ENCODE measurements at places on chromosomes 13 and 19.

- DNase-seq, result no peak
Observed at GRCh38 chr19:46714444-46715106, 2.3 kb downstream of the PRKD2 start.

DNA sequence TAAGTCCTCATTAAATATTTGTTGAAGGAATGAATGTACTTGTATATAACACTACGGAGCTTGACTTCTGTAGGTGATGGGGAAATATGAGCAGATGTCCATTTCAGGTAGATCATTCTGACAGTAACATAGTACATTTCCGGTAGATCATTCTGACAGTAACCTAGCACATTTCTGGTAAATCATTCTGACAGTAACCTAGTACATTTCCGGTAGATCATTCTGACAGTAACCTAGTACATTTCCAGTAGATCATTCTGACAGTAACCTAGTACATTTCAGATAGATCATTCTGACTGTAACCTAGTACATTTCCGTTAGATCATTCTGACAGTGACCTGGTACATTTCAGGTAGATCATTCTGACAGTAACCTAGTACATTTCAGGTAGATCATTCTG lies 2.5 kb downstream of the PHF11 start:
- DNase-seq, result no peak

DNA sequence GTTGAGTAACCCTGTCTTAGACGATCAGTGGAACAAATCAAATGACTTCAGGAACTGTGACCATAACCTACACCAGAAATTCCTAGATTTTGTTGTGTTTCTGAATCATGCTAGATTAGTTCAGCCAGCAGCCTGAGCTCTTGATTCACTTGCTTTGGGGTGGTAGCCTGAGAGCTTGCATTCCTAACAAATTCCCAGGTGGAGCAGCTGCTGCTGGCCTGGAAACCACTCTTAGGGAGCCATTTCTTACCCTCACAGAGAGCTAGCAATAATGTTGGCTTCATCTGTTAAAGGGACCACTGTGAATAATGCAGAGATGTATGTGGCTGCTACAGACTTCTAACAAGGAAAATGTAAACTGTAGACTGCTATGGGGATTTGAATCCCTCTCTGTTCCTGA lies 388.1 kb upstream of the PRR20A start:
- no peak for DNase-seq

DNA sequence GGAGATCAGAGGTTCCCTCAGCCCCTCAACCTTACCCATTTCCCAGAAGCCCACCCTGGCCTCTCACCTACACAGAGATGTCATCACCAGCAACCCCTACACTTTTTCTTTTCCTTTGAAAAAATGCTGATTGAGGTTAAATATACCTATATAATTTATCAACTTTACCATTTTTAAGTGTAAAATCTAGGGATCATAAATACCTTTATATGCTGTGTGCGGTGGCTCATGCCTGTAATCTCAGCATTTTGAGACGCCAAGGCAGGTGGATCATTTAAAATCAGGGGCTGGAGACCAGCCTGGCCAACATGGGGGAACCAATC lies 3.1 kb downstream of the KIR2DL4 start:
- no peak for DNase-seq

DNA sequence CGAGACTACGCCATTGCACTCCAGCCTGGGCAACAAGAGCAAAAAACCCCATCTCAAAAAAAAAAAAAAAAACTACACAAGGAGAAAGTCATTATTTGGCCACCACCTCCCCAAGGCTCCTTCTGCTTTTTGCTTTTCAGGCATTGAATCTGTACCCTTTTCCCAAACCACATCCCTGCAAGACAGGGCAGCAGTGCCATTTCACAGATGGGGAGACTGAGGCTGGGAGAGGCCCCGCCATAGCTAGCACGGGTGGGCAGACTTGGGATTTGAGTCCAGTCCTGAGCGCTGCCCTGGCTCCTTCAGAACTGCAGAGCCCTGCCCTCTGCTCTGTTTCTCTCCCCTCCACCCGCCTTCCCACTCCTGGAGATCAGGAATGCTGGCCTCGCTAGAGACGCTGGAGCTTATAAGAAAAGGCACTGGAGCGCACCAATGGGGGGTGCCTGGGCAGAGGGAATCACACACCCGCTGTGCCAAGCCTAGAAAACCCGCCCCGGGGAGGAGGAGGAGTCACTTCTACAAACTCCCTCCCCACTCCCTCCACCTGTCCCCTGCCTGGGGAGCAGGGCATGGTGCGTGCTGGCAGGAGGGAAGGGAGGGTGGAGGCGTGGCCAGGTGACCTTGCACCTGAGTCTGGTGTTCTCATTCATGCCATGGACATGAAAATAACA lies 17.6 kb downstream of the TJP3 start:
- DNase-seq, result no peak

GRCh38 chr19:40592170-40592569 lies 9.0 kb upstream of the LTBP4 start:
- DNase-seq, result no peak

DNA sequence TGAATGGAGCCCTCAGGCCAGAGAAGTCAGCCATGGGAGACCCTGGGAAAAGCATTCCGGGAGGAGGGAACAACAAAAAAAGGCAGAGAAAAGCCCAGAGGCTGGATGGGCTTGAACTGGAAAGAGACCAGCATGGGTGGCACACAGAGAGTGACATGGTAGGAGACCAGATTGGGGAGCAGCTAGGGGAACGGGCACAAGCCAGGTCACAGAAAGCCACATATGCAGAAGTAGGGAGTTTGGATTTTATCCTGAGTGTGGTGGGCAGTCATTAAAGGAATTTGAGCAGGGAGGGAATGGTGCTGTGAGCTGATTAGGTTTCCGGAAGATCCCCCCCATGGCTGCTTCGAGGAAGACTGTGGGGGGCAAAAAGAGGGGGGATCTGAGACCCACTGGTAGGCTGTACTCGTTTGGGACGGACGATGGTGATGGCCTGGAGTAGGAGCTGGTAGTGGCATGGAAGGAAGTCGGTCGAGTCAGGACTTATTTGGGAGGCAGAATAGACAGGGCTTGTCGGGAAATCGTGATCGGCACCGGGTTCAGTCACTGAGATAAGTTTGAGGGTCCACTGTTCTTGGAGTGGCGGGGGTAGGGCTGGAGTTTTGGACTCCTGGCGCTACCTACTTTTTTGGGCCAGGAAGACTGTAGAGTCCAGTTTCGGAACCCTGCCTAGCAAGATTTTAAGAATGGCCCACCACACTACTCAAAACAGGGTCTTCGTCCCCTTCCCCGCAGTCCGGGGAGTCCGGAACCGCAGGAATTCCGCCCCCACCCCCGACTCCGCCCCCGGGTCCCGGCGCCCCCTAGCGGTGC lies 949 bp downstream of the SERTAD1 start:
- DNase-seq, result no peak

DNA sequence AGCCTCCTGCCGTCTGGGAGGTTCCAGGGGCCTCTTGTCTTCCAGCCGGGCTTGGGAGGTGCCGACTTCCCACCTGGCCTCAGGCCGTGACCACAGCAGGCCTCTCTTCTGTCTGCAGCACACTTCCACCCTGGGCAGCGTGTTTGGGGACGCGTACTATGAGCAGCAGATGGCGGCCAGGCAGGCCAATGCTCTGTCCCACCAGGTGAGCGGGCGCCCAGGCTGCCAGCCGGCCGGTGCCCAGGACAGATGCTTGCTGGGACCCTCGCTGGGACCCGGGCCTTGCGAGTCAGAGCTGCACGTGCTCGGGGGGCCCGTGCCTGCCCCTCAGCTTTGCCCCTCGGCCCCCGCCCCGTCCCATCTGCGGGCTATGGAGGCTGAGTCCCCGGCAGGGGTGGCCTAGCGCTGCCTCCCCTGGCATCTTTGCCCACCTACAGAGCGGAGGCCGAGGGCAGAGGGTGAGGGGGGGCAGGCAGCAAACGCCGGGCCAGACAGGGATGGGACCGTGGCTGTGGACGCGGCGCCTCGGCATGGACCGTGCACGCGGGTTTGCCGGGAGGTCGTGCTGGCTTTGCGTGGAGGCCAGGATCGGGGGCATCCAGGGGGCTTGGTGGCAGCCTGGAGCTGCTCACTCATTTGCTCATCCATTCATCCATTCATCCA lies 16.2 kb downstream of the COMP start:
- no peak for DNase-seq

GRCh38 chr19:1001538-1002166 lies 1.4 kb downstream of the GRIN3B start:
- DNase-seq, result peak; percentile 48

GRCh38 chr19:40797963-40798682 lies 868 bp upstream of the EGLN2 start:
- no peak for DNase-seq

DNA sequence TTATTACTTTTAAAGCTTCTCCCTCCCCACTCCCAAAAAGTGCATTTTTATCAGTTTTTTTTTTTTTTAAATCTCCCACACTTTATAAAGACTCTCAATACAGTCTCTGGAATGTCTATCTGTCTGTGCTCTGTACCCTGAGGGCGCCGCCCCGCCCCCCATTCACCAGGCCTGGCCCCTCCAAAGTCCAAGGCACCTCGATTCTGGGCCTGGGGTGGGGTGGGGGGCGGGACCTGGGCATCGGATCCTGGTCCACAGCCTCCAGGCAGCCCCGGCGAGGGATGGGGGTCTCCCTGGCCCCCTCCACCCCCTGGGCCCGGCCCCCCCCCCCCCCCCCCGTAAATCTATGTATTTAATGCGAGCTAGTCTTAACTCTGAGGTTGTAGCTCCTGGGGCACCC lies 23.3 kb downstream of the ZBTB7A start:
- no peak for DNase-seq

DNA sequence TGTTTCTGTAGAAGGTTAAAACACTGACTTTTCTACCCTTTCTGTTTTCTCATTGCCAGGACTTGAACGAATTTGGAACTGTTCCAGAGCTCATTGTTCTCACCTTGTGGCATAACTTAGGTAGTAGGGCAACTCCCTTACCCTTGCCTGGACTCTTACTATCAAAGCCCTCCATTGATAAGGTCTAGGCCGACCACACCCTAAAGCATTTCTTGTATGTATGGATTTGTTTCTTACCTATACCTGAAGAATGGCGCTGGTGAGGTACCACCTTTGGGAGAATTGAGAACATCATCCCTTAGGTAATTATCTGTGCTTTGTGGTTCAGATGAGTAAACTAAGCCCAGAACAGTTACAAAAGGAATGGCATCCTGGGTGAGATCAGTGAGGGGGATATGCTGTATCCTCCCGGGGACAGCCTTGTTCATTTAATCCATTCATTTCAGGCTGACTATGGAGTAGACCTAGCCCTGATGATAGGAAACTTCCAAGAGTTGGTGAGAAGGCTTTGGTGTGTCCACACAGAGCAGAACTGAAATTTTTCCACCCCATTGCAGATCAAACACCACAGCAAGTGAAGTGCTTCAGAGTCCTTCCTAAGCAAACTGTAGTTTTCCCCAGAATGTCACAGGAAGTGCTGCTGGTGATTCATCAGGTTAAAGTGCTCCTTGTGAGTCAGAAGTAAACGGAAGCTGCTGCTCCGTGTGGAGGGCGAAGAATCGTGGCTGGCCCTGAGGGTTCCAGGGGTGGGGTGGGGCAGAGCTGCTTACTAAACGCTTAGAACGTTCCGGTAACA lies 113.0 kb downstream of the TEX26 start:
- peak; percentile 46 for DNase-seq

- DNase-seq, result no peak
Observed at GRCh38 chr19:18869023-18869618, 26.8 kb downstream of the CERS1 start.

- DNase-seq, result no peak
Observed at GRCh38 chr13:51552027-51552426, 32.2 kb upstream of the WDFY2 start.

GRCh38 chr13:91119643-91120042 lies 227.8 kb upstream of the MIR17HG start:
- no peak for DNase-seq

GRCh38 chr19:38361633-38362075 lies 12.7 kb upstream of the PSMD8 start:
- peak; percentile 45 for DNase-seq

GRCh38 chr13:73060251-73061160 lies 1.7 kb downstream of the KLF5 start:
- no peak for DNase-seq

GRCh38 chr13:114069376-114070097 lies 62.9 kb downstream of the RASA3 start:
- no peak for DNase-seq

DNA sequence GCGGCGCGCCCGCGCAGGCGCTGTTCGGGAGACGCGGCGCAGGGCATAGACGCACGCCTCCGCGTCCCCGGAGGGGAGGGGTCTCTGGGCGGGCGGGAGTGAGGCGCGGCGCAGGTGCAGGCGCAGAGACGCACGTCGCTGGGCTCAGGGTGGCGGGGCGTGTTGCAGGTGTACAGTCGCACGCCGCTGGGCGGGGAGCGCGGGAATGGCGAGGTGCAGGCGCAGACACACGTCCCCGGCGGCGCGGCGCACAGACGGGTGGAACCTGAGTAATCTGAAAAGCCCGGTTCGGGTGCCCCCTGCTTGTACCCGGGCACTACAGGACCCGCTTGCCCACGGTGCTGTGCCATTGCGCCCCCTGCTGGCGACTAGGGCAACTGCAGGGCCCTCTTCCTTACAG lies 44.7 kb downstream of the PLPP2 start:
- no peak for DNase-seq

DNA sequence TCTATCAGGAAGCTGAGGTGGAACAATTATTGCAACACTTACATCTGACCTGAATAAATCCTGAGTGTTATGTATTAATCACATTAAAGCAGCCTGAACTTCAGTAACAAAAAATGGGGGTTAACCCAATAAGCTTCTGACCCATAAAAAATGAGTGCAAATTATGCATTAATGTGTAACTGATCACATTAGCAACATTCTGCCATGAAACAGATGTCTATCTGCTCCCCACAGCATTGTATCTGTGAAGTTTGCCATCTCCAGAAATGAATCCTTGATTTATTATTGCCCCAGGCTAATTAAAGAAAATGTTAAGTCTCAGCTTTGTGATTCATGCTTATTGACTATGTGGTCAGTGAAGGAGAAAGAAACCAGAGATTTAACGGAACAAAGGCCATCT lies 304.9 kb downstream of the PCDH20 start:
- no peak for DNase-seq

- DNase-seq, result no peak
Observed at GRCh38 chr13:23620211-23620610, 50.0 kb downstream of the TNFRSF19 start.

- no peak for DNase-seq
Observed at GRCh38 chr13:31986676-31987470, 44.7 kb upstream of the FRY start.

DNA sequence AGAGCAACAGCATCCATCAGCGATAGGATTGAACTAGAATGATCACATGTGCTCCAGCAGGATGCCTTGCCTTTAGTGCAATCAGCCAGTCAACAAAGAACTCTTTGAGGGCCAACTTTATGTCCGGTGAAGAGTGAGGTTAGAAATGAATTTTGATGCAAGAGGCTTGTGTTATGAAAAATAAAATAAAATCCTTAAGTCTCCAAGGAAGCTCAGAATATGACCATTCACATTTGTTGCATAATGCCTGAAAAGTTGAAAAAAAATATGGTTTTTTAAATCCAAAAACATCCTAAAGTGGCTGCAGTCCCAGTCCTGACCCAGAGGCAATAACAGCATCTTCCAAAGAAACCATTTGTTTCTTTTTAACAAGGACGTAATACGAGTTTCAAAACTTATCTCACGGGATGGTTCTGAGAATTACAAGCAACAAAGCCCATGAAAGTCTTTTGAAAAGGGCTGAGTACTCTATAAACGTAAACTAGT lies 61.3 kb downstream of the DCLK1 start:
- DNase-seq, result no peak
